ENCODE measurements at places on chromosomes 5 and 9. TPM values are rescaled to one million over a fixed set of nuclear protein-coding genes. Genes with fewer than 3 reads are reported as not detected.
A peak's percentile ranks its signal among the peaks of the same experiment; 100 is the strongest.

The CARTPT gene
- not detected for total RNA-seq

The IL17B gene
- total RNA-seq: 1.3 TPM

The CSF1R gene
- total RNA-seq: 52.3 TPM

The NR4A3 gene
- total RNA-seq: 2.3 TPM

The NMUR2 gene
- not detected for total RNA-seq

The IL4 gene
- total RNA-seq: not detected

The PIP5KL1 gene
- 4.9 TPM for total RNA-seq

The ACSL6 gene
- total RNA-seq: 0.43 TPM

The KCNV2 gene
- total RNA-seq: not detected

The TEK gene
- total RNA-seq: 76.1 TPM

DNA sequence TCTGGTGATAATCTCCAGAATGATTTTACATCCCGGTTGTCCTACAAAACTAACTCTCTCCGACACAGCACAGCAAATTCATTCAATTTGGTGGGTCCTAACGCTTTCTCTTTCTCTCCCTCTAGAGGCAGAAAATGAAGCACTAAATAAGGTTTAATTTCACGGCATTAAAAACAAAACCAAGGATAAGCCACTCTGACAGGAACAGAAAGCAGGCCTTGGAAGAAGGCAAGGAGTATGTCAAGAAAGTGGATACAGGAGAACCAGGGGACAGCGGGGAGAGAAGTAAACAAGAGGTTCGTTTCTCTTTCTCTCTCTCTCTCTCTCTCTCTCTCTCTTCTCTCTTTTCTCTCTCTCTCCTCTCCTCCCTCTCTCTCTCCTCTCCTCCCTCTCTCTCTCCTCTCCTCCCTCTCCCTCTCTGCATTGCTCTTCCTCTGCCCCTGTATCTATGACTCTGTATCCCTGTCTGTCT, 49.8 kb downstream of the EBF1 start:
- no peaks in the 10 kb centered on the region for H3K4me1 ChIP-seq
- H3K36me3 ChIP-seq: no peaks in the 10 kb centered on the region
- no peak for DNase-seq
- H3K4me3 ChIP-seq: no peak overlapping the region

DNA sequence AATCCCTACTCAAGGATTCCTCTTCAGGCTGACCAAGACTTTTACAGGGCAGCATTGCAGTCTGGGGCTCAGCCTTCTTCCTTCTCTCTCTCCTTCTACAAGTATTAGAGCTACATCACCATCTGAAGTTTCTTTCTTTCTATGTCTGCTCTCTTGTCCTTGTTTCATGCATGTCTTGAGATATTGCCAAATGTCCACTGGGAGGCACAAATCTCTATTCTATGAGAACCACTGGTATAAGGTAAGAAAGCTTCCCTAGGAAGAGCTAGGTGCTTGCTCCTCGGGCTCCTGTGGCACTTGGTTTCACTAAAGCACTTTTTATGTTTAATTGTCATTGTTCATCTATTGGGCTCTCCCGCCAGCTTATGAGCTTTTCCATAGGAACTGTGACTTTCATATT, 289.2 kb upstream of the PCSK5 start:
- H3K27ac ChIP-seq: no peak overlapping the region
- H3K4me3 ChIP-seq: no peak overlapping the region
- DNase-seq: no peak
- no peaks in the 10 kb centered on the region for H3K27me3 ChIP-seq
- no peaks in the 10 kb centered on the region for H3K36me3 ChIP-seq

GRCh38 chr9:78368236-78368635, 71.3 kb downstream of the PSAT1 start:
- no peaks in the 10 kb centered on the region for H3K4me1 ChIP-seq
- no peak overlapping the region for H3K27ac ChIP-seq
- H3K27me3 ChIP-seq: no peaks in the 10 kb centered on the region
- no peak for DNase-seq

GRCh38 chr5:34838785-34839714, at the start of gene TTC23L:
Gene TTC23L (plus strand): TSS chr5:34839164. CDS start chr5:34840672, 1,508 bp downstream.
- peak within 1 kb of the TSS; percentile 66 for H3K4me3 ChIP-seq
- H3K27ac ChIP-seq: no peak within 1 kb of the TSS
- DNase-seq: peak; percentile 89
- no peaks in the 10 kb centered on the region for H3K4me1 ChIP-seq
- no peaks in the 10 kb centered on the region for H3K27me3 ChIP-seq
- peaks cover 5% of the 10 kb centered on the region for H3K36me3 ChIP-seq

- DNase-seq: no peak
- no peaks in the 10 kb centered on the region for H3K36me3 ChIP-seq
- peaks cover 31% of the 10 kb centered on the region for H3K27me3 ChIP-seq
- H3K4me3 ChIP-seq: no peak overlapping the region
- no peaks in the 10 kb centered on the region for H3K4me1 ChIP-seq
These were observed 6.0 kb upstream of the SLC9A3 start for GRCh38 chr5:530001-530955.

- H3K4me1 ChIP-seq: no peaks in the 10 kb centered on the region
- no peak overlapping the region for H3K27ac ChIP-seq
- no peaks in the 10 kb centered on the region for H3K27me3 ChIP-seq
- H3K4me3 ChIP-seq: no peak overlapping the region
These were observed 34.8 kb upstream of the TMEM250 start for GRCh38 chr9:136153381-136154065.

DNA sequence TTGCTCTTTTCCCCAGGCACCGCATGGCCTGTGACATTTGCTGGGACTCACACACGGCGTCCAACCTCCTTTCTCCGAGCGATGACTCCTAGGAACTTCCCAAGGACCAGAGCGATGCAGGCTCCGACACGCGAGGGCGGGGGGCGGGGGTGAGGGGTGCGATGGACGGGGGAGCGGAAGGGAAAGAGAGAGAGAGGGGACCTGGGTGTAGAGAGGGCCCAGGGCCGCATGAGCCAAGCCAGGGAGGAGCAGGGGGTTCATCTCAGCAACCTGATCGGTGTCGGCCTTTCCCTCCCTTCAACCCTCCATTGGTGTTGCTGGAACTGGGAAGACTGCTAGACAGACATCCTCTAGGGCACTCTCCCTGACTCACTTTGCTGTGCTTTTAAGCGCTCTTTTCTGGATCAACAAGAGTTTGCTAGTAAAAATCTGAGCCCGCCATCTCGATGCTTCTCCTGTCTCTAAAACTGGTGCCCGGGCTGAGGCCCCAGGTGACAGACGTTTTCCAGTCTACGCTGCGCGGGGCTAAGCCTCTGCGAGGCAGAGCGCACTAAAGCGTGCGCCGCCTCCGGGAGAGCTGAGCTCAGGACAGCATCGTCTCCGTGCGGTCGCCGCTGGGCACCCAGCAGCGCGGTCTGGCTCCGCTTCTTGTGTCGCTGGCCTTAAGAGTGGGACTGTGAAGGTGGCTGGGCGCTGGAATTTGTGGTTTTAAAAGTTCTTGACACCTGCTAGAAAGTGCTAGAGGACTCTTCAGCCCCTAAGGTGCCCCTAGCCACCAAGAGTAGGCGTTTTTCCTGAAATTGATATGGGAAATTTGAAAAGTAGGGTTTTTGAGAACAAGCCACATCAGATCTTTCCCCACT, 1.0 kb upstream of the TSLP start:
- peak; percentile 51 for DNase-seq
- H3K27ac ChIP-seq: no peak overlapping the region
- no peaks in the 10 kb centered on the region for H3K36me3 ChIP-seq
- H3K27me3 ChIP-seq: peaks cover 60% of the 10 kb centered on the region
- H3K4me1 ChIP-seq: no peaks in the 10 kb centered on the region

GRCh38 chr9:76136986-76137385, 246.5 kb downstream of the PCSK5 start:
- H3K4me1 ChIP-seq: no peaks in the 10 kb centered on the region
- no peak overlapping the region for H3K4me3 ChIP-seq
- no peaks in the 10 kb centered on the region for H3K27me3 ChIP-seq
- H3K36me3 ChIP-seq: no peaks in the 10 kb centered on the region
- DNase-seq: no peak

DNA sequence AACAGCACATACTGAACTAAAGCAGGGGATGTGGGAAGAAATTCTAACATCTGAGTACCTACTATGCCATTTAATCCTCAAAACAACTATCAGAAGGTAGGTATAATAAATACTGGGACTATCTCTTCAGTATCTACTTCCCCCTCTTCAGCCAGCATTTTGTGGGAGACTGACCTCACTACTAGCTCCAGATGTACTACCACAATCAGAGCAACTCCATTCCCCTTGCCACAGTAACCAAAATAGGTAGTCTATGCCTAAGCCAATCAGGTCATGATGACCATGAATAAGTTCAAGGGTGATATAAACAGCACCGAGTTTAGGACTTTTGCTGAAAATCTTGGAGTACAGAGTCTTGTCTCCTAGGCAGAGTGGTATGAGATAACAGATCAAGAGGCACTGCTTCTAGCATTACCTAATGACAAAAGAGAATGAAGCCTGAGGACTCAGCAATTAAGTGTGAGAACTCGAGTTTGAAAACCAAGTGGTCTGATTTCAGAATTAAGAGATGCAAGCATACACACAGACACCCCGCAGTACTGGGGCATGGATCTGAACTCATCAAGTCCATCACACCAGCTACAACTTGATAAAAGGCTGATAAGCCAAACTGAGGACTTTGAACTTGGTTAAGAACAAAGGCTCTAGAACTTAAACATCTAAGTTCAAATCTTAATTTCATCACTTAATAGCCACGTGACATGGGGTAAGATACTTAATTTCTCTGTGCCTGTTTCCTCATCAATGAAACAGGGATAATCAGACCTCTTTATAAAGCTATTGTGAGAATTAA, 9.7 kb downstream of the FNIP1 start:
- H3K27ac ChIP-seq: no peak overlapping the region
- H3K4me3 ChIP-seq: no peak overlapping the region
- H3K36me3 ChIP-seq: no peaks in the 10 kb centered on the region
- H3K27me3 ChIP-seq: no peaks in the 10 kb centered on the region
- DNase-seq: no peak

GRCh38 chr9:29564564-29564963, 1991.3 kb upstream of the C9orf72 start:
- no peak overlapping the region for H3K27ac ChIP-seq
- no peaks in the 10 kb centered on the region for H3K36me3 ChIP-seq
- no peak overlapping the region for H3K4me3 ChIP-seq
- H3K4me1 ChIP-seq: no peaks in the 10 kb centered on the region
- DNase-seq: no peak

GRCh38 chr9:6959270-6960000, 201.7 kb downstream of the KDM4C start:
- no peak overlapping the region for H3K27ac ChIP-seq
- peaks cover 2% of the 10 kb centered on the region for H3K27me3 ChIP-seq
- peaks cover 15% of the 10 kb centered on the region for H3K4me1 ChIP-seq
- H3K36me3 ChIP-seq: no peaks in the 10 kb centered on the region
- DNase-seq: peak; percentile 29

DNA sequence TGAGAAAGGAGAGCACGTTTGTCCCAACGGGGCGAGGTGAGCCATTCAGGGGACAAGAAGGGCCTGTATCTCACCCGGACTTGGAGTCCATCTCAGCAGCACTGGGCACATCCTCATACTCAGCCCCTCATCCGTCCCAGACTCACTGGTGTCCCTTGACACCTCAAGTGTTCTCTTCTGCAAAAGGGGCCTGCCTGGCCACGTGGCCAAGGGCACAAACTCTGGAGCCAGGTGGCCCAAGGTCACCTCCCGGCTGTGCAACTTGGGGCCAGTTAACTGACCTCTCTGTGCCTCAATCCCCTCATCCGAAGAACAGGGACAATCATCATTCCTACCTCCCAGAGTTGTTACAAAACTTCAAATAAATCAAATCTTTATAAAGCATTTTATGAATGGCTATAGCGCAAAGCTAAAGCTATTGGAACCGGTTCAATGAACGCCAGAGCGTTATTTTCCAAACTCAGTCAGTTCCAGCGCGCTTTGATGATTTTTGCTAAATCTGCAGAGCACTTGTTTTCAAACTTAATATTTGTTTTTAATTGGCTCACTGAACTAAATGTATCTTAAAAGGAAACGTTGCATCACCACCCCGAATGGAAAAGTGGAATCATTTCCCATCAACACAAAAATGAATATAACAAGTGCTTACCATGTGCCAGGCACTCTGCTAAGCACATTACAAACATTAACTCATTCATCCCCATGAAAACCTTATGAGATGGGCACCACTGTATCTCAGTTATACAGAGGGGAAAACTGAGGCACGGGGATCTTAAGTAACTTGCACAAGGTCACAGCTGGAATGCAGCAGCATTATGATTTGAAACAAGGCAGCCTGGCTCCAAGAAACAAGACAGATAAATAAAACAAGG, 49.3 kb downstream of the DUSP1 start:
- H3K36me3 ChIP-seq: no peaks in the 10 kb centered on the region
- peak overlapping the region; percentile 30 for H3K27ac ChIP-seq
- no peaks in the 10 kb centered on the region for H3K4me1 ChIP-seq

DNA sequence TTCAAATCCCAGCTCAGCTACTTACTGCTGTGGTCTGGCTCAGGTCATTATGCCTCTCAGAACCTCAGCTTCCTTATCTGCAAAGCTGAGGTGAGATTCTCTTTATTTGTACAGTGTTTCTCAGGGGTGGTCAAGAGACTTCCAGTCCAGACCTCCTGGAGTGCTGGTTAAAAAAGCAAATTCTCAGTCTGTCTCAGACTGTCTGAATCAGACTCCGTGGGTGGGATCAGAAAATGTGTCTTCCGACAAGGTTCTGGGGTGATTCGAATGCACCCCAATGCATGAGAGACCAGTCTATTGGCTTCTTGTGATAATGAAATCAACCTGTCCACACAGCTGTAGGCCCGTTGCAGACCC, 137.7 kb upstream of the SMIM23 start:
- no peaks in the 10 kb centered on the region for H3K36me3 ChIP-seq
- no peaks in the 10 kb centered on the region for H3K4me1 ChIP-seq
- no peak overlapping the region for H3K27ac ChIP-seq

GRCh38 chr5:147397616-147398015, 112.3 kb downstream of the DPYSL3 start:
- H3K4me1 ChIP-seq: no peaks in the 10 kb centered on the region
- H3K36me3 ChIP-seq: no peaks in the 10 kb centered on the region
- H3K27ac ChIP-seq: no peak overlapping the region

- peaks cover 2% of the 10 kb centered on the region for H3K4me1 ChIP-seq
- no peak for DNase-seq
- H3K4me3 ChIP-seq: no peak overlapping the region
- H3K36me3 ChIP-seq: no peaks in the 10 kb centered on the region
These were observed 21.1 kb downstream of the LOX start for GRCh38 chr5:122056913-122057312.

DNA sequence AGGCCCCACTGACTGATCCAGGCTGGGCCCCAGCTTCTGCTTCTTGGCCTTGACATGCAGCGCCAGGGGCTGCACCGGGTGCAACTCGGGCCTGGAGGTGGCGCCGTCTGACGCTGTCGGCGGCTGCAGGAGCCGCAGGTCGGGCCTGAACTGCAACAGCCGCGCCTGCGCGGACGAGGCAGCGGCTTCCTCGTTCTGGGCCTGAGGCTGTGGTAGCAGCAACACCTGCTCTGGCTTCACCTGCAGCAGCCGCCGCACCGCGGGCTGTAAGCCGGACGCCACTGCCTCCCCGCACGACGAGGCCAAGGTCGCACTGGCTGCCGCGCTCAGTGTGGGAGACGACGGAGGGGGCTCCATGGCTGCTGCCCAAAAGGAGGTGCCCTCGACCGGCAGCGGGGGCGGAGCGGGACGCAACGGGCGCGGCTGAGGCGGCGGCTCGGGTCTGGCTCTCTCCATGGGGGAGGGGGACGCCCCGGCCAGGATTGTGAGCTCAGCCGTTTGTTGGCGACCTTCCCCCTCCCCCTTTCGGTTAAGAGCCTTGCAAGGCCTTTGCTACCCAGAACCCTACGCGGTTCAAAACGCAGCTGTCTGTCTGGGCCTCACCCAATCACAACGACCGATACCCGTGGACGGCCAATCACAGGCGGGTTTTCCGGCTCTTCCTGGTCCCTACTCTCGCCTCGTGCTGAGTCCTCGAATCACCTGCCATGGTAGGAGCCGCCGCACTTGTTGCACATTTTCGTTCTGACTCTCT, 438 bp downstream of the SOX30 start:
- DNase-seq: peak; percentile 73
- peak overlapping the region; percentile 17 for H3K27ac ChIP-seq
- H3K4me1 ChIP-seq: no peaks in the 10 kb centered on the region
- peak overlapping the region; percentile 24 for H3K4me3 ChIP-seq
- H3K27me3 ChIP-seq: no peaks in the 10 kb centered on the region

Measured in lung (tissue), 17 donors.